ENCODE measurements at places on chromosomes 16 and 17. TPM values are rescaled to one million over a fixed set of nuclear protein-coding genes. Genes with fewer than 3 reads are reported as not detected.

FAM20A gene
- not detected for total RNA-seq

SMIM22 gene
- total RNA-seq, result not detected

FGF11 gene
- total RNA-seq, result 35.5 TPM

DNA sequence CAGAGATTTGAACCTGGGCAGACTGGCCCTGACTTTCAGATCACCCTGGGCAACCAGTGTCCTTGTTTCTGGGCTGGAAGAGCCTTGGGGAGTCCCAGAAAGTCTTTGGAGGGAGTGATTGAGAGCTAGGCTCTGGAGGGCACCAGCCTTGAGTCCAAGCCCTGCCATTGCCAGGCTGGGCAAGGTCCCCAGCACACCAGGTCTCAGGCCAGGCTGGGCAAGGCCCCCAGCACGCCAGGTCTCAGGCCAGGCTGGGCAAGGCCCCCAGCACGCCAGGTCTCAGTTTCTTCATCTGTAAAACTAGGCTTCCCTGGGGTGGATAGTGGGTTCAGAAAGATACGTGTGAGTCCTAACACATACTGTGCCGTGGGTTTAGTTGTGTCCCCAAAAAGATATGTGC is 135.0 kb downstream of the IRF8 start:
- DNase-seq, result no peak
